ENCODE measurements at places on chromosomes 12 and 14.
A peak's percentile ranks its signal among the peaks of the same experiment; 100 is the strongest.

- DNase-seq, result no peak
These were observed 214.7 kb downstream of the PHLDA1 start for GRCh38 chr12:75816897-75817296.

GRCh38 chr14:101962503-101962874, 1.9 kb upstream of the DYNC1H1 start:
- no peak for DNase-seq

GRCh38 chr14:100761481-100761880, 34.8 kb downstream of the DLK1 start:
- DNase-seq, result no peak

DNA sequence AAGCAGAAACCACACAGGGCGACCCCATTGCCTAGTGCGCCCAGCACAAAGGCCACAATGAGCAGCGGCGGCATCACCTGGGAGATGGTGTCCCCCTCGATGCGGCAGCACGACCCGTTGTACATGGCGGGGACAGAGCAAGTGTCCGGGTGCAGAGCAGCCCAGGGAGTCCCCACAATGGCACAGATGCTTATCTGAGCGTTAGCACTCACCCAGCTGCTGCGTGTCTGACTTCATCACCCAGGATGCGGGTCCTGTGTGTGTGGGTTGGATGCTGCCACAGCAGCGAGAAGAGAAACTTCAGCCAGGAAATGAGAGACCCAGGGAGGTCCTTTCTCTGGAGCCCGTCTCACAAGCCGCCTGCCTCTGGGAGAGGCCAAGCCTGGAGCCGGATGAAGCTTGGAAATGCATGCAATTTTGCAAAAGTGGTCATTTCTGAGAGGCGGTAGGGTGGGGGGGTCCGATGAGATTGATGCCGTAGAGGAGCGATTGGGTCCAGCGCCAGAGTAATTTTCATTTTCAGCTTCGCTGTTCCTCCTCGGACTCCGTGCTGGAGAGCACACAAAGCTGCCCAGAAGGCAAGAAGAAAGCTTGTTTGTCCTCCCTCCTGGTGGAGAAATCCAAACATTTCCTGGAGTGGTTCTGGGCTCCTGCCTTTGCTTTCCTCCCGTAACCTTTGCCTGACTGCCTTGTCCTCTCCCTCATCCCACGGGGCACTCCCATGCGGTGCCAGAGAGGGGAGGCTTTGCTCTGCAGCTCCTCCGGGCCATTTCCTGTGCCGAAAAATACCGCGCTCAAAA, at the start of gene HCAR1:
Gene HCAR1 (minus strand): TSS at position 630 of the 800 bp plus-strand sequence. CDS start 505 bp downstream, at position 125.
- no peak for DNase-seq

DNA sequence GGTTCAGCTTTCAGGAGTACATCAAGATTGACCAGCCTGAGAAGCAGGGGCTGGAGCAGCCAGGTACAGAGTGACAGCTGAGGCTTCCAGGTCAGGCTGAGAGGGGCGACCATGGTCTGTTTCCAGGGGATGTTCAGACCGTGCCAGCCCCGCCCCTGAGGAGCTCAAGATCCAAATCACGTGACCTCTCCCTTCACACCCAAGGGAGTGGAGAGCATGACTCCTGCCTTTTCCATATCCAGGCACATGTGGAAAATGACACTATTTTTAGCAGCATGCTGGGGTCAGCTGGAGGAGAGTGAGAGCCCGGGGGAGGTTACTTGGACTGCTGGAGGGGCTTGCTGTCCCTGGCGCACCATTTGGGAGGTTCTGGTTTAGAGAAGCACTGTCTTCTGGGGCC, 92.7 kb downstream of the B4GALNT3 start:
- DNase-seq, result no peak

DNA sequence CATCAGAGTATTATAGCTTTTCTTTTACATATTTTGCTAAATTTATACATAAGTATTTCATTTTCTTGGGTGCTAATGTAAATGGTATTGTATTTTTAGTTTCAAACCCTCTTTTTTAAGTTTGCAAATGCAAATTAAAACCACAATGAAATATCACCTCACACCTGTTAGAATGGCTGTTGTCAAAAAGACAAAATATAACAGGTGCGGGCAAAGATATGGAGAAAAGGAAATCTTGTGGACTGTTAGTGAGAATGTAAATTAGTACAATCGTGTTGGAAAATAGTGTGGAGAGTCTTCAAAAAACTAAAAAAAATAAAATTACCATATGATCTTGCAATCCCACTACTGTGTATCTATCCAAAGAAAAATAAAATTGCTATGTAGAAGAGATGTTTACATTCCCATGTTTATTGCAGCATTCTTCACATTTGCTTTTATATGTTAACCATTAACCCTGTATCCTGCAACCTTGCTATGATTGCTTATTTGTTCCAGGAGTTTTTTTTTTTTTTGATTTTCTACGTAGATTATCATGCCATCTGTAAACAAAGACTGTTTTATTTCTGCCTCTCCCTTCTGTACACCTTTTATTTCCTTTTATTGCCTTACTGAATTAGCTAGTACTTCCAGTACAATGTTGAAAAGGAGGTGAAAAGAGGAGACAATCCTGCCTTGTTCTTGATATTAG, 405.4 kb upstream of the MIS18BP1 start:
- no peak for DNase-seq

DNA sequence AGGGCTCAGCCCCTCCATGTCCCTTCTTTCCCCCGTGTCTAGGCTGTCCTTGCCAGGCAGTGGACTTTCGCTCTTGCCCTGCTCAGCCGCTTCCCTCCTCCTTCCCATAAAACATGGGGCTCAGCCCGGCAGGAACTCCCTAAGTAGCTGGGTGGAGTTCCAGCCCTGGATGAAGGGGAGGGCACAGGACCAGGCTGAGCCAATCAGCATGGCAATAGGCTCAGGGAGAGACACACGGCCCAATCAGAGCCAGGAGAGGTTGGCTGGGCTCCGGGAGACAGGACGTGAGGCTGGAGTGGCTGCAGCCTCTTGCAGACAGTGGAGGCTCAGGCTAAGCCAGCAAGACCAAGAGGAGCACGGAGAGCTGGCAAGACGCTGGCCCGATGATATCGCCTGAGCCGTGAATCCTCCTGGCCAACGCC, 54.3 kb downstream of the GALNT9 start:
- DNase-seq, result no peak

GRCh38 chr12:67720351-67720856, 71.9 kb downstream of the DYRK2 start:
- no peak for DNase-seq

GRCh38 chr14:24113801-24114531, 611 bp upstream of the DCAF11 start:
- peak; percentile 59 for DNase-seq

GRCh38 chr14:36522347-36522971, 2.4 kb upstream of the NKX2-1 start:
- no peak for DNase-seq

- no peak for DNase-seq
These were observed 42.9 kb downstream of the ELK3 start for GRCh38 chr12:96237035-96237434.

GRCh38 chr14:98198385-98198784, 1073.6 kb downstream of the BCL11B start:
- no peak for DNase-seq

DNA sequence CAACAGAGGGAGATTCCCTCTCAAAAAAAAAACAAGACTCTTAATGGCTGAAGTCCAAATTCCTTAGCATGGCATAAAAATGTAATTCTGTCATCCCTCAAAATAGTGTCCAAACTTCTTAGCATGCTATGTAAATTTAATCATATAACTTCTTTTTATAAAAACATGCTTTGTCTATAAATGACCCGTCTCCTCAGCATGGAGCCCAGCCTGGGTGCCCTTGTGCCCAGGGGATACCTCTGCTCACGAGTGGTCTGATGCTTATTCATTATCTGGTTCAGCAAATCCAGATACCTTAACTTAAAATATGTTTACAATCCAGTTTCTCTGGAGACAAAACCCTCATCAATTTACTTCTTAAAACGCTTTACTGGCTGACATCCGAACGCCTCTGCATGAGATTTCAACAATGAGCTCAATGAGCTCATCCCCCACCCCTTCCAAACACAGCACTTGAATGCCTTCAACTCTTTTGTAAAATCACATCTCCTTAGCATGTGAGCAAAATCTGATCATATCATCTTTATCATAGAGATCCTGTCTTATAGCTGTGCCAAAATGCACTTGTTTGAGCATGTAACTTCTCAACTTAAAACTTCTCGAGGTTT, 15.7 kb downstream of the RTL1 start:
- no peak for DNase-seq

DNA sequence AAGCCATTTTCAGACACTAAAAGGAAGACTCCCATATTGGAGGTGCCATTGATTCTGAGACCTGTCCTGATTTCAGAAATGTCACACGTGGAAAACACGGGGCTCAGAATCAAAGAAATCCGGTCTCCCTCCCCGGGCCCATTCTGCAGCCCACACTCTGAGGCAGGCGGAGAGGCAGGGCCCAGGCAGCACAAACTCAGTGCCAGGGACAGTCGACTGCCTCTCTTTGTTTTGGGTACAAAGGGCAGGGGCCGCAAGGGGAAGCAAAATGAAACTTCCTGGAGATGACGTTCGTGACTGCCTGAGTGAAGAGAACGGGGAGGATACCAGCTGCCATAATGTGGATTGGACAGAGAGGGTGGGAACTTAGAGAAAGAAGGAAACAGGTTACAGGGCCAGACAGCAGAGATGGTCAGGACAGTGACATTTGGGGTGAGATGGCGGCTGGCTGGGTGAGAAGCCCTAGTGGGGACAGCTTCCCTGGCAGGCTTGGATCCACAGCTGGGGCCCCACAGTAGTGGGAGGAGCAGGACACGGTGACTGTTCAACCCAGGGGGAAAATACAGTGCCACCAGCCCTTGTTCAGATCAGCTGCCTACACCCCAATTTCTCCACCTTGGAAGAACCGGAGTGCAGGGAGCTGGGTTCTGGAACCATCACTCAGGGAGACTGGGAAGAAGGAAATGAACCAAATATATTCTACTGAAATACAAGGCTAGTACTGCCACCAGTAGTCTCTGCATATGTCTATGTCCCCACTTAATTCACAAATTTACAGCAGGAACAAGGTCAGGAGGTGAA, 8.1 kb downstream of the GAPDH start:
- no peak for DNase-seq

- DNase-seq, result no peak
These were observed 400 bp downstream of the ADCY6 start for GRCh38 chr12:48788524-48788853.

DNA sequence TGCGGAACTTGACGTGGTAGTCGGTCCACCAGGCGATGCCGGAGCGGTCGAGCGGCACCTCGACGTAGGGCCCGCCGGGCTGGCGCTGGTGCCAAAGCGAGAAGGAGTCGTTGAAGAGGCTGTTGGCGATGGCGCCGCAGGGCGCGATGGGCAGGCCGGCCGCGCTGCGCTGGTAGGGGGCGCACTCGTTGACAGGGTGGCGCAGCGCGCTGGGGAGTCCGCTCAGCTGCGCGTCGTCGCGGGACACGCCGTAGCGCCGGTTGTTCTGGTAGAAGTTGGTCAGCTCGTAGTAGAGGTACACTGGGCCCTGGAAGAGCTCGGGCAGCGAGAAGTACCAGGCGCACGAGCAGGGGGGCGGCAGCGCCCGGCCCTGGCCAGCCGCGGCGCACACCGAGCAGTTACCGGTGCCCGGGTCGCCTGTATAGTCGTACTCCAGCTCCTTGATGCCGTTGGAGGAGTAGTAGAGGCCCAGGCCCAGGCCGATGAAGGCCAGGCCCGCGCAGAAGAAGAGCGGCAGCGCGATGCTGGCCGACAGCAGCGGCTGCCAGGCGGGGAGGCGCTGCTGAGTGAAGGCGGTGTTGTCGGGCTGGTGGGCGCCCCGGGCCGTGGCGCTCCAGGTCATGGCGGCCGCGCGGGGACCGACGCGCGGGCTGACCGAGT, 482 bp downstream of the TMEM30B start:
- peak; percentile 61 for DNase-seq

DNA sequence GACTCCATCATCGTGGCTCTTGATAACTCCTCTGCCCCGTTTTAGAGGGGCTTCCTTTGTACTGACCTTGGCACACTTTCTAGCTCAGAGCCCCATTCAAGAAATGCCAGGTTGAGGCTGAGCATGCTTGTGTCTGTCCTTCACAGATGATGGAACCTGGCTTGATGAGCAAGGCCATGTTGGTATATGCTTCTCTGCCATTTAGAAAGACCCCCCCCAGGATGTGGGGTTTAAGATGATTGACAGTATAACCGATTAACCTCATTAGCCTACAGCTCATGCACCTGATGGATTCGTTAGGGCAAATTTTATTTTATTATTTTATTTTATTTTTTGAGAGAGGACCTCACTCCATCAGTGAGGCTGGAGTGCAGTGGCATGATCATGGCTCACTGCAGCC, 21.0 kb downstream of the BATF start:
- no peak for DNase-seq

DNA sequence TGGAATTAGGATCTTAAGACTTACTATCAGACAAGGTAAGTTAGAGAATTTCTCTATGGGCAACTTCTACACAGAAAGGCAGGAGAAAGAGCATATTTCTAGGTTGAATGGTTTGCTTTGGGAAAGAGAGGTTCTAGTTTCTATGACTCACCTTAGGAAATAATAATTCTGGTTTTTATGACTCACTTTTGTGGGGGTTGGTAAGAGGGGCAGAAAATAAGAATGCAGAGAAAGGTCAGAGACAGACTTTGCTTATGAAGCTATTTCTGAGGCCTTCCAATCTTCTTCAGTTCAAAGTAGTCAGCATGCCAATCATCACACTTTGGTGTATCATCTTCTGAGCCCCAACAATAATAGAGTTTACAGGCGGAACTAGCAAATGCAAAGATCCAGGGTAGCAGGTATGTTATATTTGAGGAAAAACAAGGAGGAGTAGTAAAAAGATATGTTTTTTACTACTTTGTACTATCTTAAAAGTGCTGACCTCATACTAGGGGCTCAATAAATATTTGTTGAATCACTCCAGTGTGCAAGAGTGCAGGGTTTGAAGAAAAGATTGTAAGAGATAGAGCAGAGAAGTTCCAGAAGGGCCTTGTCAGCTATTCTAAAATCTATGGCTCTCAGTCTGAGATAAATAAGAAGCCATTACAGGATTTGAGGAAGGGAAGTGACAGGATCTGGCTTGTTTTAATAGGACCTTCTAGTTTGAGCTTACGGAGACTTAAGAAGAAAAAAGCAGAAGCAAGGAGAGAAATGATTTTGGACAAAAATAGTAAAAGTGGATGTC, 56.7 kb upstream of the LRFN5 start:
- DNase-seq, result no peak

DNA sequence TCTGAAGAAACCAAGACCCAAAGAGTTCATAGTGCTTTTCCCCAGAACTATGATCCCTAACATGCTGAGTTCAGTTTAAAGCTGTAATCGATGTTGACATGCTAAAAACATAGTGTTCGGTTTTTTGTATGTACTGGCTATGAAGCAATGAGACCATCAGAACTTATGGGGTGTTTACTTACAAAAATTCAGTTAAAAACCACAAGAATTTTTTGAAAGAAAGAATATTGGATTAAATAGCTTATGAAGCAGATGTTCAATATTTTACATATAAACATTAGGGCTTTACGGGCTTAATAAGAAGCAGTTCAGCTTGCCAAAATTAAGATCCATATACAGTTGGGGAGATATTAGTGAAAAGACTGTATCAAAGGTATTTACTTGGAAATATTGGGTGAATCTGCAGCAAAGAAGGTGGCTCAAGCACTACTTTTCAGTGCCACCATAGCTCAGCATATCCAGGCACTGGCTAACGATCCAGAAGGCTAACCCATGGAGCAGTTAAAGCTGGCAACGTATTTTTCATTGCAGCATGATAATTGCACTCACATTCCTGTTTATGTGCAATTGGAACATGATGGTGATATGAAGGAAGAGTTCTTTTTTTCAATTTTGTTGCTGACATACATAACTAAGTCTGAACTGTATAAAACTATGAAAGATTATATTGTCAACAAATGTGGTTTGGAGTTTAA, 125.9 kb downstream of the EFCAB11 start:
- DNase-seq, result no peak

GRCh38 chr12:130418251-130418650, 80.6 kb downstream of the PIWIL1 start:
- DNase-seq, result no peak

Data from stimulated activated CD8-positive, alpha-beta memory T cell treated with anti-CD3 and anti-CD28 coated beads, Interleukin-4, amount 100 ng/mL, for 4 hours (primary cell).